ENCODE measurements at places on chromosomes 7 and 10.

DNA sequence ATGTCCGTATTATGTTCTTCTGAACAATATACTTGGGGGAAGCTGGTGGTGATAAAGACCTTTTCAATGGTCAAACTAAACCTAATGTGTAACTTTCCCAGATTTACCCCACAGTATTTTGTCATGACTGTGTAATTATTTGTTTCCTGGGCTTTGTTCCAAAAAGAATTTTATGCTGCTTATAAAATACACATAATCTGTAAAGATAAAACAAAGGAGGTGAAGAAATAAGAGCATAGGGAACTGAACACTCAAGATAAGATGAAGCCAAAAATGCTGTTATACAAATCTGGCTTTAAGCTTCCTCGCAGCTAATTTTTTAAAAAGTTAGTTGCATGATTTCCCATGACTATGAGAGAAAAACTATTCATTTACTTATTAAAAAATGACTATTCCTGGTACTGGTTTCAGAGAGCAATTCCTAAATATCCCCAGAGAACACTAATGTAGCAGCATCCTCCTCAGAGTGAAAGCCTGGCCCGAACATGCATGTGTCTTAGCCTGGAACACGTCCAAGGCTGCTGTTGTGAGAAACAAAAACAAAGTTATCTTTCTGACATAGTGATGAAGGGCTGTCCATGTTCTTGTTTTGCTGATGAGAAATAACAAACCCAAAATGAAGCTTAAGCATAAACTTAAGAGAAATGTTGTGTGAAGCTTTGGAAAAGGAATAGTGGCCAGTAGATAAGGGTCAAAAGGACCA lies 33.9 kb downstream of the MALSU1 start:
- no peak for DNase-seq

DNA sequence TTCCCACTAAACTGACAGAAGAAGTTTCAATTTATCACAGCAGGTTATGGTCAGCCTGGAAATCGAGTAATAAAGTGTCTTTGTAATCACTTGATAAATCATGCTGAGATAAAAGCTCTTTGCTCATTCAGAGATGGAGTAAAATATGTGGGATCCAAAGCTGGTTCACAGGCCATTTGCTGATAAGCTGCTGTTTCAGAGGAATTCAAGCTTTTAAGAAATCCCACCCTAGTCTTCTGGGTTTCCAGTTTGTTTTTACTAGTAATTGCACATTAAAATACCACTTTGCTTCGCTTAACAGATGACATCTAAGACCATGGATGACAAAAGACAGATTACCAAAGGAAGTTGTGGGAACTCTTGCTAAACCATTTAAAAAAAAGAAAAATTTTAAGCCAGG lies 37.4 kb upstream of the CDK6 start:
- DNase-seq, result no peak

DNA sequence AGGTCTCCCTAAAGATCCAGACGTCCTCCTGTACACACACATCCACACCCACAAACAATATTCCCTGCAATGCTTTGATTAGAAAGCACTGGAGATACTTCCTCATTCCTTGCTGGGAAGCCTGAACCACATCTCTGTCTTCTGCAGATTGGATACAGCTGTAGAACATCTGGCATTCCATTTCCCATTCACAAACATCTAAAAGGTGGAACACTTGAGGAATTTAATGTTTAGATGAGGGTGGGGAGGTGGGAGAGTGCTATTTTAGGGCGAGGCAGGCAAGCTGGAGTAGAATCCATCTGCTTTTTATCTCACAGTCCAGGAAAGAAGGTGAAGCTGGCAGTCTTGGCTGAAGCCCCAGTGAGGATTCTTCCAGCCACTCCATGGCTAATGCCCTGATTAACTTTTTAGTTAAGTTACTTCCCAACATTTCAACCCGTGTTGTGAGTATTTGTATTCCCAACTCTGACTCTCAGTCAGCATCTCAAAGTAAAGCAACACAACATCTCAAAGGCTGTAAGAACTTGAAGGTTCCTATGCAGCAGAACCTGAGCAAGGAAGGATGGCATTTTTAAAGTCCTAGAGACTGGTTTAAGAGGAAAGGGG lies 46.1 kb downstream of the CYTH3 start:
- no peak for DNase-seq

DNA sequence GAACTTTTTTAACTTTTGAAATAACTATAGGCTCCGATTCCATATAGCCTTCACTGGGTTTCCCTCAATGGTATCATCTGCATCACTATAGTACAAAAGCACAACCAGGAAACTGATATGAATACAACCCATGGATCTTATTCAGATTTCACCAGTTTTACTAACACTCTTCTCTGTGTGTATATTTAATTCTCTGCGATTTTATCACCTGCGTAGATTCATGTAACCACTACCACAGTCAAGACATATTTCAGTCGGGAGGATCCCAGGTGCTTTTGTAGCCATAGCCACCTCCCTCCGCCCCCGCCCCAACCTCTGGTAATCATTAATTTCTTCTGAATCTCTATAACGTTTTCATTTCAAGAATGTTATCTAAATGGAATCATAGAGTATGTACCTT lies 82.8 kb upstream of the C7orf33 start:
- DNase-seq, result no peak

DNA sequence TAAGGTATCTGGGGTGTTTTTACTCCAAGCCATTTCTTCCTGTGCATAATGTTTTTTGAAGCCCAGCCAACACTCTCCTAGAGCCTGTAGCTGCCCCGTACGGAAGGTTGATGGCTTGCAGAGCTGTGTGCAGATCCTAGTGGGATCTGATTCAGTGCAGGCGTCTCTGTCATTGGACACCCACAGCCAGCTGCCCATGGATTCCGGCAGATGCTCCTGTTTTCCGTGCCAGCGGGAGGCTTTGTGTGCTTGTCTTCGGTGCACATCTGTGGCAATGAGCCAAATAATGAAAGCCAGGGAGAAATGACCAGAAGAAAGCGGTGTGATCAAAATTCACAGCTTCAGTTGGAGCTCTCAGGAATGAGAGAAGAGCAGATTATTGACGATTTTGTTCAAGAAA lies 426.4 kb downstream of the TYW1 start:
- DNase-seq, result peak; percentile 71

DNA sequence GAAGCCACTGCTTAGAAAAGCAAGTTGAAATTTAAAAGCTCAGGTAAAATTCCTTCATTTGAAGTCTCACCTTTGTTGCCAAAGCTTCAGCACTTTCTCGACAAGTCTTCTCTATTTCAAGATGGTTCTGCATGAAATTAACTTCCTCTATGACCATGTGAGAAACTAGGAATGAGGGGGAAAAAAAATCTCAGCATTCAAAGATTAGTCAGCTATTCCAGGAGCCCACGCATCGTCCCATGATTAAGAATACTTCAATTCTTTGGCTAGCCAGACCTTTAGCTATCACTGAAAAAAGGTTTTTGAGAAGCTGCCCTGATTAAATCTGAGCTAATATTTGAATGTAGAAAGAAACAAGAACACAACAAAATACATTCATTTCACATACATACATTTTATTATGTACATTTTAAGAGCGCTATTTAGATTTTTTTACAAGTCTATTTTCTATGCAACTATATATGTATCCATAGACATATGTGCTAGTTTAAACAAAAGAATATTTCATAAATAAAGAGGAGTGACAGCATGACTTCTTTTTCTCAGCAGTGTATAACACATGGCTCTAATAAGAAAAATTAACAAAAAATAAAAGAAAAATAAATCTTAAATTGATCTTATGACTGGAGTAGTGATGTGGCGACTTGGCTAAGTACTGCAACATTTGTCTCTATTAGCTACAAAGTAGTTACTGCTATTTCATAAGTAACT lies 44.8 kb downstream of the SHTN1 start:
- no peak for DNase-seq

DNA sequence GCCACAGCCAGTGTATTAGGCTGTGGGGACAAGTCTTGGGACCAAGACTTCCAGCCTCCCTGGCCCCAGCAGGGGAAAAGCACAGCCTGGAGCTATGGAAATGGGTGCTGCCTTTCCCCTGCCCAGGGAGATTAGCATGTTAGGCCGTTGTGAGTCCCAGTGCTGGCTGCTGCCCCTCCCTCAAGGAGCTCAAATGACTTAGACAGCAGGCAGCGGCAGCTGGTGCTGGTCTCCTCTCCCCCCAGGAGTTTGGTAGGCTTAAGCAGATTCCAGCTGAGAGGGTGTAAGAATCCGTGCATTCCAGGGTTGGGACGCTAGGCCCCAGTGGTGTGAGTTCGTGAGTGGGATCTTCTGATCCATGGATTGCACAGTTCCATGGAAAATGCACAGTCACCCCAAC lies 301.5 kb upstream of the PHF14 start:
- DNase-seq, result peak; percentile 95

DNA sequence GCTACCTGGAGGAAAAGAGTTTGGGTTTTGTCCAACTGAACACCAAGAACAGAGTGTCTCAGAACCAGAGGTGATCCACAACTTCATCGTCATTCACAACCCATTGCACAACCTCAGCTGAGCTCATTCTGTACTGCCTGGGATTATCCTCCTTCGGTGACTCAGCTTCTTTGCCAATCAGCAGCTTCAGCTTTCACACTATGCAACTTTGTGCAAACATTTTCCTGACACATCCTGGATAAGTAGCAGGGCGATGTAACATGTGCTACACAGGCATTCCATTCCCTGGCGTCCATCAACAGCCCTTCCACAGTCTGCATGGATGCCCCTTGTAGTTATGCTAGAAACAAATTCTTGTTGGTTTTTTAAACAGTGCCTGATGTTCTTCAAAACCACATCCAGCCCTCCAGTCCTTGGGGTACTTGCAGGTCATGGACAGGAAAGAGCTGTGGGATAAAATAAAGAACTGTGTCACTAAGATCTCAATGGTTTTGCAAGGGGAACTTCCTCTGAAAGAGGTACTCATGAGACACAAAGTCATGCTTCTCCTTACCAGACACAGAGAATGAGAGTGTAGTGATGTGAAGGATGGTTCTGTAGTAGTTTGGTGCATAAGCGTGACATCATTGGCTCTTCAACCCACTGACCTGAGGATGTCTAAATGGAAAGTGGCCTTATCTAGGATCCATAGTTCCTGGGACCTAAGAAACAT lies 478.5 kb downstream of the KIF20B start:
- no peak for DNase-seq

DNA sequence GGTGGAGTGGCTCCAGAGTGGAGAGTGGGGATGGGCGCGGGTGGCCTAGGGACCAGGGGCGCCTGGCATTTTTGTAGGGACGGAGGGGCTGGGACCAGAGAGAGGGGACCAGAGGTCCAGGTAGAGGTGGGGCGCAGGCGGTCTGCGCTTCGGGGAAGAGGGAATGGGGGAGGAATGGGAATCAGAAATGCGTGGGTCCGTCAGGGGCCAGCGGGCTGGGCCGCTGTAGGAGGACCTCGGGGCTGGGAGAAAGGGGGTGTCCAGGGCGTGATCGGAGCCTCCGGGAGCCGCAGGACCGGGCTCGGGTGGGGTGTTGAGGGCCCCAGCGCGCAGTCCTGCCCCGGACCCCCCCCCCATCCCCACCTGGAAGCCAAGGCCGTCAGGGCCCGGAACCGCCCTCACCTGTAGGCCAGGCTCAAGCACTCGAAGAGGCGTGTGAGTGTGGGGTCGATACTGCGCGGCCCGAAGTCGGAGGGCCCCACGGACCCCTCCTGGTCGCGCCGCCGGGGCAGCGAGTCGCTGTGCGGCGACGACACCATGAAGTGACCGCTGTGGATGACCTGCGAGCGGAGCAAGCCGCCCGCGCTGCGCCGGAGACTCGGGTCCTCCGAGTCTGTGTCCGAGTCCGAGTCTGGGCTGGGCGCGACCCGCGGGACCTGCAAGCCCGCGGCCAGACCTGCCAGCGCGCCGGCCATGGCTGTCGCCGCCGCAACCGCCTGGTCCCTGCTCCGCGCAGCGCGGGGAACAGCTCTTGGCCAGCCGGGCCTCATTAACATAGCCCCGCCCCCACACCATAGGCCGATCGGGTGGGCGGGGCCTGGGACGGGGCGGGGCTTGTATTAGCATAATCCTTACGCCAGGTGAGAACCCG lies at the start of gene MLXIPL:
Gene MLXIPL, minus strand, starts transcription at position 725 of the 871 bp plus-strand sequence. Its CDS starts 30 bp downstream, at position 695.
- peak; percentile 56 for DNase-seq

DNA sequence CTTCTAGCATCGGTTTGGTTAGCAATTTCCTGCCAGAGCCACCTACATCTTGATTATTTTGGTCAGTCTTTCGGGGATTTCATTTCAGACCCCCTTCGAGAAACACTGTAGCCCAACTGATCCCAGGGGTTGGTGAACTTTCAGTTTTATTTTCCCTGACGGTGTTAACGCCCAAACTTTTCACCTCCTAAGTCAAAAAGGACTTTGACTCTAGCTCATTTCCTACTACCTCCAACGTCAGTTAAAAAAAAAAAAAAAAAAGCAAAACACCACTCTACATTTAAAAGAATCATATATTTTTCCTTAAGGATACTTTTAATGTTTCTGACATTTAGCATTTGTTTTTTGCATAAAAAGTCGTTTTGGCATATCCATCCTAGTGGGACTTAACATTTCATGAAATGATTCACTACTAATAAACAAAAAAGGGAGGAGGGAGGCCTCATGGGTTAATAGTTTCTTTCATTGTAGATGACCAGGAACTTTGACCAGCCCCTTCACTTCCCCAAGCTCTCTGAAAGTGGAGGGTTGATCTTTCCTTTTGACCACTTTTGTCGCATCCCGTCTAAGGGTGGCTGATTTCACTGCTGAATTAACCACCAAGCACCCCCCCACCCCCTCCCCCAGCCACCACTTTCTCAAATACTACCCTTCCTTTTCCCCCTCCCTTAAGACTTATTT lies 764 bp upstream of the TCF7L2 start:
- DNase-seq, result no peak

DNA sequence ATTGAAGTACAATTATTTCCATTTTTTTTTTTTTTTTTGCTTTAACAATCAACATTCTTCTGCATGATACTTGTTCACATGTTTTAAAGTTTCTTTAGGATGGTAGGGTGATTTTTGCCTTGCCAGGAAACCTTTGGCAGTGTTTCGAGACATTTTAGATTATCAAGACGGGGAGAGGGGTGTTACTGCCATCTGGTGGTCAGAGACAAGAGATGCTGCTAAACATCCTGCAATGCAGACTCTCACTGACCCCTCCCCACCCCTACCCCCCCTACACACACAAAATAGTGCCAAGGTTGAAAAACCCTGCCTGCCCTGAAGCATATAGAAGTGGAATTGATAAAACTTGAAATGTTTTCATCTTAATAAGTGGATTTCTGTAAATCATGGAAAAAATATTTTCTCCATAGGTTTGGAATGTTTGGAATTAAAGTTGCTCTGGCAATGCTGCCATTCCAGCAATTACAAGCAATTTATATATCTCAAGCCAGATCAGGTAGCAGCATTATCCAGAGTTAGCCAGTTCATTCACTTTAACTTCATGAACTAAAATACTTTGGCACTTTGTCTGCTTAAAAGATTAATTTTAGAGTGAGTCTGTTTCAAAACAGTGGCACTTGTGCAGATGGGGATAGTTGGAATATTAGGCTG lies 62.1 kb downstream of the SDHAF3 start:
- DNase-seq, result peak; percentile 61

DNA sequence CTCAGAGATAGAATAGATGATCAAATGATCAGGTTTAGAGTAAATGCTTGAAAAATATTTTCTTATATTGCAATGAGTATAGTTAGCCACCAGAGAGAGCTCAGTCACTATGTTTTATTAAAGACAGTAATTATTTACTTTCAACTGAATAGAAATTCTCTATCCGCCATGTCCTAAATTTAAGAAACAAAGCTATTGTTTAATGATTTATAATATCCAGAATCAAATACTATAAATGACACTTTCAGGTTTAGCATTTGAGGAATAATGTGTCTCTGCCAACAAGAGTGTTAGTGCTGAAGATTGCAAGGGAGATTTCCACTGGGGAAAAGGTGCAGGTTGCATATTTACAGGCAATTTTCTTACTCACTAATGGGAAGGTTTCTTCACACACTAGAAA lies 184.7 kb downstream of the DGKB start:
- DNase-seq, result peak; percentile 20
